Calu3 (cell line): ENCODE measurements at places on chromosomes 5 and 9. TPM values are rescaled to one million over a fixed set of nuclear protein-coding genes. Genes with fewer than 3 reads are reported as not detected.

GRCh38 chr9:27367175-27367798 is 70.3 kb upstream of the EQTN start:
- DNase-seq = no peak
- H3K27ac ChIP-seq = no peak overlapping the region
- H3K27me3 ChIP-seq = no peaks in the 10 kb centered on the region
- H3K36me3 ChIP-seq = no peaks in the 10 kb centered on the region
- no peak overlapping the region for H3K4me3 ChIP-seq
- peaks cover 65% of the 10 kb centered on the region for H3K4me1 ChIP-seq

DNA sequence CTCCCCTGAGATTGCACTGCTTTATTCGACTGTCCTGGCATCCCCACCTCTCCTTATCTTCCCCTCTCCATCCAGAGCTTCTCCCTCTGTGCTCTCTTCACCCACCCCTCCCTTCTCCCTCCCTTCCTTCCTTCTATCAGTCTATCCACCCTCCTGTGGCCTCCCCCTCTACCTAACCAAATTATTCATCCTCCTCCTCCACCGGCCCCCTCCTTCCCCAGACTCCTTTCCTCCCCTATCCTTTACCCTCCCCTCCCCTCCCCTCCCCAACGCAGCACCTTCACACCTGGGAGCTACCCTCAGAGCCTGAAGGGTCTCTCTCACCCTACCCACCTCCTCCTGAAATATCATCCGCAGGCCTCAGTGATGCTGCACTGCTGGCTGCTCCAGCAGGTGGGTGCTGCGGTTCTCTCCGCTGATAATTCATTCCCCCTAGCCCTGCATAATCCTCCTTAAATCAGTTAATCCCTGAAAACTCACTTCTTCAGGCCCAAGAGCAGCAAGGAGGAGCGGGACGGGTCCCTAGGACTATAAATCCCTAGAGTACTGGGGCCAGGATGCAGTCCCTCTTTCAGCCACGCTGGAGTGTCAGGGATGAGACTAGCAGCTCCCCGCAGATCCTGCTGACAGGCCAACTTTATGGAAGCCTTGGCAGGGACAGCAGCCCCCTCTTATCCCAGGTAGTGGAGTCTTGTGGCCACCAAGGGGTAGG is 97.8 kb downstream of the PCDH1 start:
- peaks cover 10% of the 10 kb centered on the region for H3K36me3 ChIP-seq
- H3K27me3 ChIP-seq = no peaks in the 10 kb centered on the region
- H3K4me3 ChIP-seq = no peak overlapping the region
- H3K27ac ChIP-seq = peak overlapping the region; percentile 21
- DNase-seq = no peak

GRCh38 chr5:147558826-147559225 is 49.0 kb upstream of the DPYSL3 start:
- H3K36me3 ChIP-seq = no peaks in the 10 kb centered on the region
- no peaks in the 10 kb centered on the region for H3K27me3 ChIP-seq
- no peak overlapping the region for H3K27ac ChIP-seq
- H3K4me1 ChIP-seq = peaks cover 17% of the 10 kb centered on the region
- peak; percentile 75 for DNase-seq

- H3K27me3 ChIP-seq = no peaks in the 10 kb centered on the region
- no peak overlapping the region for H3K27ac ChIP-seq
These were observed 63.8 kb downstream of the FNBP1 start for GRCh38 chr9:129979071-129979745.

FBP2 gene
- not detected in 2 replicates for total RNA-seq

GRCh38 chr5:144028058-144028457 is 142.4 kb downstream of the YIPF5 start:
- no peak overlapping the region for H3K27ac ChIP-seq
- H3K4me1 ChIP-seq = no peaks in the 10 kb centered on the region
- H3K36me3 ChIP-seq = no peaks in the 10 kb centered on the region
- DNase-seq = no peak
- peaks cover 13% of the 10 kb centered on the region for H3K27me3 ChIP-seq

DNA sequence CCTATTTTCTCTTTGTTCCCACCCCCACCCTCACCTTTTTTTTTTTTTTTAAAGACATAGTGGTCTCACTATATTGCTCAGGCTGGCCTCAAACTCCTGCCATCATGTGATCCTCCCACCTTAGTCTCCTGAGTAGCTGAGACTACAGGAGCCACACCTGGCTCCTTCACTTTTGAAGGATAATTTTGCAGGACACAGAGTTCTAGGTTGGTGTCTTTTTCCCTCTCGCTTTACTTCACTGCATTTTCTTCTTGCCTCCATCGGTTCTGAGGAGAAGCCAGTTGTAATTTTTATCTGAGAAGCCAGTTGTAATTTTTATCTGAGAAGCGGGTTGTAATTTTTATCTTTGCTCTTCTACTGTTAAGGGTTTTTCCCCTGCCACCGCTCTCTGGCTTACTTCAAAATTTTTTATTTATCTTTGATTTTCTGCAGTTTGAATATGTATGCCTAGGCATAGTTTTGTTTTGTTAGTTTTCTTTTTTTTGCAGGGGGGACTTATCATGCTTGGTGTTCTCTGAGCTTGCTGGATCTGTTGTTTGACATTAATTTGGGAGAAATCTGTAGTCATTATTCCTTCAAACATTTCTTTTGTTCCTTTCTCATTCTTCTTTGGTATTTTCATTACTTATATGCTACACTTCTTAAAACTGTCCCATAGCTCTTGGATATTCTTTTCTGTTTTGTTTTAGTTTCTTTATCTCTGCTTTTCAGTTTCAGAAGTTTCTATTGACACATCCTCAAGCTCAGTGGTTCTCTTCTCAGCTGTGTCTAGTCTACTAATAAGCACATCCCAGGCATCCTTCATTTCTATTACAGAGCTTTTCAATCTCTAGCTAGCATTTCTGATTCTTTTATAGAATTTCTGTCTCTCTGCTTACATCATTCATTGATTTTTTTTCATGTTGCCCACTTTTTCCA is 148.2 kb upstream of the CHD1 start:
- no peaks in the 10 kb centered on the region for H3K27me3 ChIP-seq
- H3K36me3 ChIP-seq = no peaks in the 10 kb centered on the region
- no peak overlapping the region for H3K4me3 ChIP-seq
- no peak for DNase-seq

GPR150 gene
- 0.17 and 0.24 TPM in 2 replicates for total RNA-seq

SPINK7 gene
- not detected in 2 replicates for total RNA-seq

SOHLH1 gene
- not detected in 2 replicates for total RNA-seq

N4BP3 gene
- total RNA-seq = 4.8 and 6.9 TPM in 2 replicates

DNA sequence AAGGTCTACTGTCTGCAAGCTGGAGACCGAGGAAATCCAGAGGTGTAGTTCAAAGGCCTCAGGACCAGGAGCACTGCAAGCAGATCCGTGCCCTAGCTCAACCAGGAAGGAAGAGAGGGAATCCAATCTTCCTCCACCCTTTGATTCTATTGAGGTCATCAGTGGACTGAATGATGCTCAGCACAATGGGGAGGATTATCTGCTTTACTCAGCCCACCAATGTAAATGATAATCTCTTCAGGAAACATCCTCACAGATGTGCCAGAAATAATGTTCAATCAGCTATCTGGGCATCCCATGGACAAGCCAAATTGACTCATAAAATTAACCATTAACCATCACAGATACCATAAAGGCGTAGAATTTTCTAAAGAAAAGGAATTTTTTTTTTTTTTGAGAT is 92.0 kb downstream of the BASP1 start:
- no peaks in the 10 kb centered on the region for H3K36me3 ChIP-seq
- no peak overlapping the region for H3K27ac ChIP-seq
- H3K4me3 ChIP-seq = no peak overlapping the region
- DNase-seq = no peak

GRCh38 chr5:76861612-76862011 is 11.8 kb downstream of the S100Z start:
- no peak overlapping the region for H3K27ac ChIP-seq
- no peaks in the 10 kb centered on the region for H3K36me3 ChIP-seq
- H3K27me3 ChIP-seq = no peaks in the 10 kb centered on the region
- peaks cover 24% of the 10 kb centered on the region for H3K4me1 ChIP-seq

TERT gene
- 2.1 and 2.3 TPM in 2 replicates for total RNA-seq

DNA sequence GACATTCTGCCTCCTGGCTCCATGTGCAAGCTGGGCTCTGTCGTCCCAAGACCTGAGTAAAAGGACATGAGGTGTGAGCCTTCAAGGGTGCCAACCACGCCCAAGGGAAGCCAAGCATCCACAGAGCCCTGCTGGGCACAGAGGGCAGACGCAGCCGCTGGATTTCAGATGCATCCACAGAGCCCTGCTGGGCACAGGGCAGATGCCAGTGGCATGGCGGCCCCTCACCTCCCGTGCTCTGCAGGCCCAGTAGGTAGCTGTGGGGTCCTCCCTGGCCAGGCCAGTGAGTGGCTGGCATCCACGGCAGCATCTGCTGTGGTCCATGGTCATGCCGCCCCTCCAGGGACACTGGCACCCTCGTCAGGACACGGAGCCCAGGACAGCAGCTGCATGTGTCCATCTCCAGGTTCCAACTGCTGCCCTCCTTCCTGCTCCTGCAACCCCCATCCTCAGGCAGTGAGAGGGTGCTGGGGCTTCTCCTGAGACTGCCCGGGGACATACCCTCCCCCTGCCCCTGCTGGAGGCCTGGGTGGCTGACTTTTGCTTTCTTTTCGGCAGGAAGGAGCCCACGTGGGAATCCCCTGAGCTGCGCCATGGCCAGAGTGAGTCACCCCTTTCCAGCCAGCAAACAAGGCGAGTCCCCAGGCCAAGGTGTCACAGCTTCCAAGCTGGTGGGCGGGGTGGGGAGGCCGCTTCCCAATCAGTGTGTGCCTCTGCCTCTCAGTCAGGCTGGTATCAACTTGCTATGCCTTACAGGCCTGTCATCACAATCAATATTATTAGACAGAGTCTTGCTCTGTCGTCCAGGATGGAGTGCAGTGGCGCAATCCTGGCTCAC is 4.0 kb upstream of the TRAF2 start:
- peak overlapping the region; percentile 71 for H3K27ac ChIP-seq
- peak; percentile 92 for DNase-seq
- peak overlapping the region; percentile 52 for H3K4me3 ChIP-seq
- H3K27me3 ChIP-seq = no peaks in the 10 kb centered on the region
- H3K4me1 ChIP-seq = no peaks in the 10 kb centered on the region
- H3K36me3 ChIP-seq = peaks cover 45% of the 10 kb centered on the region

SPOUT1 gene
- total RNA-seq = 35.8 and 46.8 TPM in 2 replicates

DNA sequence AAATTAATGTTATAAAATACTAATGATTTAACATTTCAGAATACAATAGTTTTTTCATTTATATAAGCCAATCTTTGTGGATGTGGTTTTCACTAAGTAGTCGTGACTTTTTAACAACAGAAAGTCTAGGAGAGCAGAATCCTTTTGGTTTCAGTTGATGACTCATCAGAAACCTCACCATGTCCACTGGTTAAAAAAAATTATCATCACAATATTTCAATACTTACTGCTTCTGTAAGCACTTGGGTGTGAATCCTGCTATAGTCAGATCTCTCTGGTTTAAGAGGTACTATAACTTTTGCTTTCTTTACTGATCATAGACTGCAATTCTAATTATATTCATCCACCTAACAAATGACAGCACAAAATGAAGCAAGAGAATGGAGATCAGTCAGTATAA is 77.2 kb downstream of the MRPS30 start:
- H3K27me3 ChIP-seq = no peaks in the 10 kb centered on the region
- DNase-seq = no peak
- H3K27ac ChIP-seq = peak overlapping the region; percentile 89
- H3K36me3 ChIP-seq = no peaks in the 10 kb centered on the region
- no peak overlapping the region for H3K4me3 ChIP-seq

DNA sequence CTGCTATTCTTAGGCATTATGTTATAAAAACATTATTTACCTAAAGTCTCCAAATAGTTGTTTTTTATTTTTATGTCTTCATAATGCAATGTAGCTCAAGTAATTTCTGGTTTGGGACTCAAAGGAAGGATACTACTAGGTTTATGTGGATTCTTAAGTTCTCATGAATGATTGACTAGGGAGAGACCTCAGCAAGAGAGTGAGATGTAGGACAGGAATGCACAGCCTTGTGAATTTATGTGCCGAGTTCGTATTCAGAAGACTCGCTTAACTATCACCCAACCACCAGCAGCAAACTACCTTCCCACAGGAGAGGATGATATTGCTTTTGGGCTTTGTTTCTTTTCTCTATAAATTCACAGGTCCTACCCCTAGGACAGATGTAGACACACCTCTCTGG is 282.9 kb downstream of the ARHGEF28 start:
- no peak overlapping the region for H3K27ac ChIP-seq
- H3K36me3 ChIP-seq = peaks cover 68% of the 10 kb centered on the region
- no peak for DNase-seq
- no peak overlapping the region for H3K4me3 ChIP-seq

DNA sequence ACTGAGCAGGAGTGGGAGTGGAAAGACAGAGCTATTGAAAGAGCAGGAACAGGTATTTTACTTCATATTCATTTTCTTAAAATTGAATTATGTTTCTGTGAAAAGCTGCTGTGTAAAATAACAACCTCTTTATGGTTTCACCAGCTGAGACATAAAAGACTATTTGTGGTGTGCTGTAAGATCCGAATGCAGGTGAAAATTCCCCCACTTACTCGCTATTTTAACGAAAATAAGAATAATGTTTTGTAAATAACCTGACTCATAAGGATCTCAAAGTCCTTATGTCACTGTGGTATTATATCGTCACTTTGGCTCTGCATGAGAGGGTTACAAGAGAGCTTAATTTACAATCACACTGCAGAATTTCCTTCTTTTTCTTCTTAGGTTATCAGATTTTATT is 65.3 kb upstream of the NFIB start:
- no peak overlapping the region for H3K27ac ChIP-seq
- H3K27me3 ChIP-seq = no peaks in the 10 kb centered on the region
- no peaks in the 10 kb centered on the region for H3K4me1 ChIP-seq
- H3K4me3 ChIP-seq = no peak overlapping the region
- H3K36me3 ChIP-seq = no peaks in the 10 kb centered on the region
- DNase-seq = no peak

- no peak overlapping the region for H3K4me3 ChIP-seq
- H3K27ac ChIP-seq = no peak overlapping the region
- no peaks in the 10 kb centered on the region for H3K36me3 ChIP-seq
- H3K4me1 ChIP-seq = peaks cover 21% of the 10 kb centered on the region
- no peaks in the 10 kb centered on the region for H3K27me3 ChIP-seq
- no peak for DNase-seq
These were observed 543 bp downstream of the ST8SIA4 start for GRCh38 chr5:100902440-100903038.

DNA sequence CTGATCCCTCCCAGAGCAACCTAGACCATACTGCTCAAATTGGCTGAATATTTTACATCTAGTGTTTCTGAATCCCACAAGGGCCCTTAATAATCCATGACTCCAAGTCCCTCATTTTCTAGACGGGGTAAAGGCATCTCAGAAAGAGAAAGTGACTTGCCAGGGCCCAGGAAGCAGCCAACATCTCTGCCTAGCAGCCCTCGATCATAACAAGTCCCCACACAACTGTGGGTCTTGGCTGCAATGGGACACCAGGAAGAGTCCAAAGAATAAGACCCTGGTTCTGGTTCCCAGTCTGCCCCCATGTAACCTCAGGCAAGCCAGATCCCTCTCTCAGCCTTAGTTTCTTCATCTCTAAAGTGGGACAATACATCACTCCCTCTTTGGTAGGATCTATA is 6.3 kb downstream of the ANXA6 start:
- H3K36me3 ChIP-seq = no peaks in the 10 kb centered on the region
- H3K27ac ChIP-seq = no peak overlapping the region
- no peaks in the 10 kb centered on the region for H3K4me1 ChIP-seq
- no peak overlapping the region for H3K4me3 ChIP-seq
- no peak for DNase-seq

SNX24 gene
- 16.1 and 23.5 TPM in 2 replicates for total RNA-seq
